ENCODE measurements at places on chromosomes 1 and 21.

GRCh38 chr1:9700340-9700739, 48.8 kb downstream of the PIK3CD start:
- no peak for DNase-seq

- no peak for DNase-seq
Measured at GRCh38 chr1:67434491-67434890, 4.3 kb upstream of the SERBP1 start.

- DNase-seq: no peak
Measured at GRCh38 chr1:66840929-66841328, 39.9 kb upstream of the INSL5 start.

DNA sequence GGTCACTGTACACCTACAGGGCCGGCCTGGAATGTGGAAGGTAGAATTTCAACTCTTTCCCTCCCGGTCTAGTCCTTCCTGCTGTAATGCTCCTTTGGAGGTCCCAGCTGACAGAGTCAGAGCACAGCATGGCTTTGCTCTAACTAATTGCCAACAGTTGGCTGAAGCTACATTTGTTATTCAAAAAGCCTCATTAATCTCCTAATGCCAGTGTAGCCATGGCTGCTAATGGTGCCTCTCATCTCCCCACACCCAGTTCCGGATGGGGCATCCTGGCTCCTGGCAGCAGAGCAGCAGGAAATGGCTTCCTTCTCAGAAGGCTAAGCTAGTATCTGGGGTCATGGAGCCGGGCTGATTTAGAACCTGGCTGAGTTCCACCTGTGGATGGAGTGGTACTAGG, 18.7 kb upstream of the CAMK1G start:
- DNase-seq: no peak

DNA sequence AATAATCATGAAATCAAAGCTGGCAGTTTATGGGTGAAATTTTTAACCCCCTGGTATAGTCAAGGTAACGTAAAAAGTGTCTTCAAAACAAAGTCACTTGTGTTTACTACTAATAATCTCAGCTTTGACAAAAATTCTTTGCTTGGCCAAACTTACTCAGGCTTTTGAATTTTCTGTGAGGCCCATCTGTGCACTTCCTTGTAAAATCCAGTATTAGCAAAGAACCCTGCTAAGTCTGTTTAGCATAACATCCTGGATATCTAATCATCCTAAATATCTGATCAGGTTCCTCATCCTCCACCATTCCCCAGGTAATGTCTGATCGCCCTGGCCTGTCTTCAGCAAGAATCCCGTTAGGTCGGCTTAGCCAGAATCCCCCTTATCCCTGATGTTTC, 3.0 kb downstream of the LYST start:
- DNase-seq: no peak

DNA sequence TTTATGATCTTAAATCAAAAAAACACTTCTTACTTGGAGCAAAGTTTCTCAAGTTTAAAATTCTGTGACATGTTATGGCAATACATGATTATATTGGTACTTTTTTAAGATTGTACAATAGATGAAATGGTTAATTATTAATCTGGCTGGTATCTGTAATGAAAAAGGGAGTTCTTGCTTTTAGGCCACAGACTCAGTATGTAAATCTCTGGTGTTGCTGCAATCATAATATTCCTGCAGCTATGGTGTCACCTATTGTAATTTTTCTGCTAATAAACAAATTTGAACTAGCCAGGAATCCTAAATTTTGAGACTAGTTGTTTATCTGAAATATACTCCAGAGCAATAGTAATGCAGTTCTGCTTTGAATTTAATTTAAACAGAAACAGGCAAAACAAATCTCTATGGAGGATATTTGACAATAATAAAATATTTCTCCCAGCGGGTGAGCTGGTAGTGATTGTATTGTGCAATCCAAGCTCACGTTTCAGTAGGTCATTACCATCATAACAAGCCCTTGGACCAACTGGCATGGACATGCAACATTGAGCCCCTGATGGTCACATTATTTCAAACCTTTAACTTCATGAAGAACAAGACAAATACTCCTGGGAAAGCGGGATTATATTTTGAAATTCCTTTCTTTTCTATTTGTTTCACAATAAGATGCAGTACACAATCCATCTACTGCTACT, 77.2 kb upstream of the USH2A start:
- no peak for DNase-seq

DNA sequence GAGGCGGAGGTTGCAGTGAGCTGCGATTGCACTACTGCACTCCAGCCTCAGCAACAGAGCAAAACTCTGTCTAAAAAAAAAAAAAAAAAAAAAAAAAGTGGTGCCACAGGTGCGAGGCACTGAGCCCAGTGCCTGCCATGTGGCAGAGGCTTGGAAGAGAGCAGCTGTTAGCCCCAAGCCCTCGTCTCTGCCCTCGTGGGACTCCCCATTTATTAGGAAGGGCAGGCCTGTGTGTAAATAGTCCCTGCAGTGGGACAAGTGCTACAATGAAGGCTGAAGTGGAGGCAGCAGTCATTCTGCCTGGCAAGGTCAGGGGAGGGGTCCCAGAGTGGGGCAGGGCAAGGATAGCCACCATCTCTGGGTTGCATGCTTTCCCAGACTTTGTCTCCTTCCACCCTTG, 6.5 kb downstream of the RPS6KA1 start:
- no peak for DNase-seq

DNA sequence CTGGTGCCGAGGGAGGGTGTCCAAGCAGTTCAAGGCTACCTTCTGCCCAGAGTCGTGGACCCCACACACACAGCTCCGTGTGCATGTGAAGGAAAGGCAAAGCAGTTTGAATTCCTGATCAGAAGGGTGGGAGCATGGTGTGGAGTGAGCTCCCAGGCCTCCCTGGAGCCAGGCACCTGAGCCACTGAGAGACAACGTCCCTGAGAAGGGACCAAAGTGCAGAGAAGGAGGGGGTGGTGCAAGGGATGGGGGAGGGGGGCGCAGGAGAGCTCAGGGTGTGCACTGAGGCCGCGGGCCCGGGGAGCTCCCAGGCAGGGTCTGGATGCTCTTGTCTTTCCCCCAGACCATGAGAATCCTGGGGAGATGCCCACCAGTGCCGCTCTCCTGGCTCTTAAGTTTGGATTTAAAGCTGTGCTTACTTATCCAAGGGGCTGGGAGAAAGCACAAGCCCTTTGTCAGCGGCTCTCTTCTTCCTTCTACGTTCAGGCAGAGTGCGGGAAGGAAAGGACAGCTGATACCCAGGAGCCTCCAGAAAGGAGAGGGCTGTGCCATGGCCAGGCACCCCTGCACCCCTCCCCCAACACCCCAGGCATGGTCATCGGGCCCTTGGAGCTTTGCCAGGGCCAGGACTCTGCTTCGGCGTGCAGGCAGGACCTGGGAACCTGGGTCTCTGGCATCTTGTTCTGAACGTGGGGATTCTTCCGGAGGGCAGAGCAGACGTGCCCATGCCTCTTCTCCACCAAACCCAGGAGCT, 24.1 kb downstream of the ACTA1 start:
- DNase-seq: peak; percentile 43

GRCh38 chr1:55604749-55605148, 389.6 kb upstream of the USP24 start:
- DNase-seq: no peak

- no peak for DNase-seq
Measured at GRCh38 chr1:218557731-218558130, 212.6 kb downstream of the TGFB2 start.

DNA sequence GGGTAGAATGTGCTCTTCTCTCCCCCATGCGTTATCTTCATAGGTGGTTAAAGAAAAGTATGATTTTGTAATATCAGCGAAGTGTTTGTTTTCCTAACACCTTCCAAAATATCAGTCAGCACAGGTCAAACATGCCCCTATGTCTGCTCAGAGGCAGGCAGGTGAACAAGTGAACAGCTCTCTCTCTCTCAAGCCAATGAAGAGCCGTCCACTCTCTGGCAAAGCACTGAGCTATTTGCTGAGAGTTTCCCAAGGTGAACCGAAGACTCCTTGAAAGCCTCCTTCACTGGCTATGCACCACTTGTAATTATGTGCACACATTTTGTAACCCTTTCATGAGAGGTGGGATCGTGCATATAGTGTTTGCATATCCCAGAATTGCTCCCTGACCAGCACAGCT, 47.7 kb downstream of the ST6GALNAC3 start:
- no peak for DNase-seq

GRCh38 chr21:16194788-16195537, 465.2 kb downstream of the USP25 start:
- DNase-seq: no peak

DNA sequence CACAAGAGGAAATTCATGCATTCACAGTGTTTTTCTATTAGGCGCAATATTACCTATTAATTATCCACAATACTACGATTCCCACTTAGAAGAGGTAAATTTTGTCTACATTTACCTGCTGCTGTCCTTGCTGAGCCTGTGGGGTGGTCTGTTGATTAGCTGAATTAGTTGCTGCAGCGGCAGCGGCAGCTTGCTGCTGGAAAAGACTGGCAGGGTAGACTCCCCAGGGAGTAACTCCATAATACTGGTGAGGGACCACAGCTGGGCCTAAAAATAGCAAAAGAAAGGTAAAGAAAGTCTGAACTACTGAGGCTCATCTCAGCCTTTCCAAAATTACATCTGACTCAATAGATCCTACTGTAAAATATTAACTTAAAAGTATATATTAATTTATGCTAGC, 66.0 kb upstream of the SDC3 start:
- peak; percentile 61 for DNase-seq

GRCh38 chr1:41716188-41717130, 202.3 kb downstream of the HIVEP3 start:
- no peak for DNase-seq

GRCh38 chr1:154270833-154271232, 1.6 kb upstream of the HAX1 start:
- no peak for DNase-seq

- no peak for DNase-seq
Measured at GRCh38 chr1:203954293-203954692, 92.9 kb downstream of the SNRPE start.

DNA sequence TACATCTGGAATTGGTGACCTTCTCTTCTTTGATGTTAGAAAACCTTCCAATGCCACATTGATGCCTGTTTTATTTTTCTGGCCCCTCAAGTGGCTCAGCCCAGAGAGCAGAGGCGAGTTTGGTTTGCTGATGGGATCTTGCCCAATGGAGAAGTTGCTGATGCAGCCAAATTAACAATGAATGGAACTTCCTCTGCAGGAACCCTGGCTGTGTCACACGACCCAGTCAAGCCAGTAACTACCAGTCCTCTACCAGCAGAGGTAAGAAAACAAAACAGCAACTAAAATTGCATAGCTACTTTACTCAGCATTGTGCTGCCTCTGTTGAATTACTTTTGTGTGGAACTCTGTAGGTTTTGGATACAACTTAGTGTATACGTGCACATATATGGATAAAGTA, 97.6 kb downstream of the CC2D1B start:
- DNase-seq: no peak

- DNase-seq: no peak
Measured at GRCh38 chr1:179048339-179049124, 22.8 kb downstream of the FAM20B start.

DNA sequence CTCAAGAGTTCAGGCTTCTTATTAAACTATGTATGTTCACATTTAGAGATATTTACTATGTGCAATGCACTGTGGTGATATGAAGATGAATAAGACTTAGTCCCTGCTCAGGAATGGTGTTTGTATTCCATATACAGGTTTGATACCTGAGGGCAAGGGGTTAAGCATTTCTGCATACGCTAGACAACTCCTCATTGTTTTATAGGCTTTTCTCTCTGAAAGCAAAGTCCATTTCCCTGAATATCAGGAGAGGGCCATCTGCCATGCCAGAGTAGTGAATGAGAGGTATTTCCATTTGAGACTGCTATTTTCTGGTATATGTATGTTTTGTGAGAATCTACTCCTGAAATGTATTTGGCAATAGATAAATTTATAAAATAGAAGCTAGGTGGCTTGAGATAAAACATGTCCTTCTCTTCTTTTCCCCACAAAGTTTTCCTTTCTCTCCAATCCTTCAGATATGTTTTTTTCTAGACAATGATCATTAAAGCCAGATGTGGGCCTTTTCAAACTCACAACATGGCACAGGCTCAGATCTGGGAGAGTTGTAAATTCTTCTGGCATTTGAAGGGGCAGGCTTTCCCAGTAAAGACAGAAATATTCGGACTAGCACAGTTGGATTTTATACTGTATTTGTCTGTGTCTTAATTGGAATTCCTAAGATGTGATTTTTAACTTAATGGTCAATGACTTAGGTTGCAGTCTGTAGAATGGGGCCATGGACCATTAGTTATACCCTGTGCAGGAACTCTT, 73.3 kb upstream of the WDR26 start:
- DNase-seq: no peak

DNA sequence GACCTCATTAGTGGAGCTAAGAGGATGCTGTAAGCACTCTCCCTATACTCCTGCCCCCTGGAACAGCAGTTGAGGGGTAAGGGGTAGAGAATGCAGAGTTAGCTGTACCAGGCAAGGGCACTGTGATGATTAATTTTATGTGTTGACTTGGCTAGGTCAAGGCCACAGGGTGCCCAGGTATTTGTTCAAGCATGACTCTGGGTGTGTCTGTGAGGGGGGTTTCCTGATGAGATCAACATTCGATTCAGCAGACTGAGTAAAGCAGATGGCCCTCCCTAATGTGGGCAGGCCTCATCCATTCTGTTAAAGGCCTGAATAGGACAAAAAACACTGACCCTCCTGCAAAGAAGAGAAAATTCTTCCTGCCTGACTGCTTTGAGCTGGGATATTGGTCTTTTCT, 110.8 kb downstream of the KCND3 start:
- DNase-seq: no peak

- no peak for DNase-seq
Measured at GRCh38 chr1:65469889-65470340, 49.4 kb downstream of the LEPR start.

DNA sequence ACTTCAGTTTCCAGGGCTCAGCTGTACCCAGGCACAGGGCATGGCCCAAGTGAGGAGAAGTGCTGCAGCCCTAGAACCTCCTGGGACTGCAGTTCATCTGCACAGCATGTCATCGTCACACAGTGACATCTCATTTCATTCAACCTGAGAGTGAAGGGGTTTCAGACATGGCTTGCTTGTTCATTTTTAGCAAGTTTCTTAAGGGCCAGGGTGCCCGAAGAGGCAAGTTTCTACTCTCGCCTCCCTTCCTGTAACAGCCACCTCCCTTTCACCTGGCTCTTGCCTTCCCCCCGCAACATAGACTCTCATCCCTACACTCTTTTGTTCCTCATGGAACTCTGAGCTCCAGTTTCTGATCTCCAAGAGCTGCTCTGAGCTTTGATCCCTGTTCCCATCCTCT, 108.1 kb downstream of the C1orf21 start:
- no peak for DNase-seq

GRCh38 chr1:97046765-97047420, 325.3 kb downstream of the PTBP2 start:
- DNase-seq: no peak

DNA sequence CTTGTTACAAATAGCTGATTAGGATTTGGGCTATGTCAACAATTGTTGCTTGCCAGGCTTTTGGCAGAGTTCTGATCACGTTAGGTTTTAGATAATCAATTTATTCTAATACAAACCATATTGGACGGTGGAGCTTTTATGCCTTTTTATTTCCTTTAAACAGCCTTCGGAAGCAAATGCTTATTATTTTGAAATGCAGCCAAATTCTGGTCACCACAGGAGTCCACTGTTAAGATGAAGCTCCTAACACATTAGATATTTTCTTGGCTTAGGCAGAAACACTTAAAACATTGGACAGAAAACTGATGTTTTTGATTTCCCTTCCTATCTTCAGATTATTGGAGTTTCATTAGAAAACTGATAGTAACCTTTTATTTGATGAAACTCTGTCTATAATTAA, 82.9 kb downstream of the CENPF start:
- no peak for DNase-seq

- DNase-seq: no peak
Measured at GRCh38 chr1:198776602-198777029, 137.8 kb downstream of the PTPRC start.
